RWPE1 (cell line): ENCODE measurements at places on chromosomes 4 and X.

DNA sequence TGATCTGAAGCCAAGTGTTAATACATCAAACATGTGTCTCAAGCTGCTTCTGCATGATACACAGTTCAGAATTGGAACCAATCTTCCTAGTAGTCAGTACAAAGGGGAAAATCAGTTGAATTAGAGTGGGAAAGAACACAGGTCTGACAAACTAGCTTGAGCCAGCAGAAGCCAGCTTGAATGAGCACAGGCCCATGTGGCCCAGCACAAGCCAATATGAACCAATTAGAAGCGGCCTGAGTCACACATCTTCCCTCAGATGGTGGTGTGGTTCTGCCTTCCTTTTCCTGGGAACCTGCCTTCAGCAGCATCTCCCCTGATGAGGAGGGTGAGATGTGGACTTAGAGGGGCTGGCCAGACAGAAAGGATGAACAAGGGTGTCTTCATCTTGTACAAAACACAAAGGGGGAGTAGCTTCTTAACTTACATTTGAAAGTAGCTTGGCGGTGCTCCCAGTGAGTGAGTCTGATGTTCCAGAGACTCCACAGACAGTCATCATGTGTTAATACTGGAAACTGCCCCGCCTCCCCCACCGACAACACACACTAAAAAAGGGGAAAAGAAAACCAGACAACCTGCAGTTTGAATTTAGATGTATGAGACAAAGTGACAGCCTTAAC, 72.0 kb downstream of the FRMPD4 start:
- DNase-seq, result peak; percentile 20

DNA sequence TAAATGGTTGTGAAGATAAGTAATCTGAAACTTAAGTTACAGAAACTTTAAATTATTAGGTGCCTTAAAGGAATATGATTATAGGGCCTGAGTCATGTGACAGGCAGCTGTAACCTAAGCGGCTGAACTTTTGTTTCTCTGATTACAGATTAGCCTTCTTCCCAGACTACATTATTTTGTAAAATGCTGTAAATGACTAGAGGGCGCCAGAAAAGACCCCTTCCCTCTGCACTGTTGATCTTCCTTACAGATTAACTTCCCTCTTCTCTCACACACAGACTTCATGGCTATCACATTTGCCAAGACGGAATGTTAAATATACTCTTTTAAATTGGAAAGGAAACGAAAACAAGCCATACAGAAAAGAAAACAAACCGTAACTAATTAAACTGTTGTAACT, 96.6 kb downstream of the EVC2 start:
- no peak for DNase-seq

GRCh38 chrX:346034-346813, 27.6 kb upstream of the GTPBP6 start:
- DNase-seq, result no peak

- DNase-seq, result no peak
Observed at GRCh38 chrX:154607370-154607769, 11.7 kb downstream of the CTAG1B start.

- DNase-seq, result no peak
Observed at GRCh38 chrX:153649178-153649914, 2.3 kb downstream of the DUSP9 start.

DNA sequence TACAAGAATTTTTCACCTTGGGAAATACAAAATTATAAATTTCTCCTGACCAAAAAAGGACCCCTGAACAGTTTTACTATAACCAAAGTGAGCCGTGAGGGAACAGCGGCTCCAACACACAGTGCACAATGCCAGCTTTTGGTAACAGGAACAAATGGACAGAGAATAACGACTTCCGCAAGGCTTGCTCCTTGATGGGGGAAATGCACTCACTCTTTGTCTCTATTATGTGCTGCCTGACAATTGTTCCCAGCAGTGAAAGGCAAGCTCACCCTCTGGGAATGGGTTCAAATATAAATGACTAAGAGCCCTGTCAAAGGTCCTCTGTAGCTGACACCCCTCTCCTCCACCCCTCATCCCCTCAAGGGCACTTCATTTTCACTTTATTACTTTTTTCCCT, 325.8 kb upstream of the GALNT7 start:
- no peak for DNase-seq

- DNase-seq, result no peak
Observed at GRCh38 chrX:121298499-121298898, 251.1 kb downstream of the GLUD2 start.

GRCh38 chrX:3320471-3321046, 25.9 kb downstream of the MXRA5 start:
- DNase-seq, result no peak

GRCh38 chr4:7701866-7702649, 237.6 kb downstream of the AFAP1 start:
- DNase-seq, result no peak

GRCh38 chr4:83490876-83491450, 6.1 kb upstream of the ABRAXAS1 start:
- peak; percentile 63 for DNase-seq

GRCh38 chr4:173537613-173538147, 7.7 kb upstream of the HAND2 start:
- DNase-seq, result no peak

DNA sequence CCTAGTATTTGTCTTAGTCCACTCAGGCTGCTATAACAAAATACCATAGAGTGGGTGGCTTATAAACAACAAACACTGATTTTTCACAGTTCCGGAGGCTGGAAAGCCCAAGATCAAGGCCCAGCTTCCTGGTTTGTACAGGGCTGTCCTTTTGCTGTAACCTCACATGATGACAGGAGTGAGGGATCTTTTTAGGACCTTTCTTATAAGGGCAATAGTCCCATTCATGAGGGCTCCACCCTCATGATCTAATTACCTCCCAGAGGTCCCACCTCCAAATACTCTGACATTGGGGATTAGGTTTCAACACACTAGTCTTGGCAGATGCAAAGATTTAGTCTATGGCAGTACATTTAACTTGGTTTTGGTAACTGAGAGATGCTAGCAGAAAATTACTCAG, 20.9 kb downstream of the GPAT3 start:
- DNase-seq, result no peak

DNA sequence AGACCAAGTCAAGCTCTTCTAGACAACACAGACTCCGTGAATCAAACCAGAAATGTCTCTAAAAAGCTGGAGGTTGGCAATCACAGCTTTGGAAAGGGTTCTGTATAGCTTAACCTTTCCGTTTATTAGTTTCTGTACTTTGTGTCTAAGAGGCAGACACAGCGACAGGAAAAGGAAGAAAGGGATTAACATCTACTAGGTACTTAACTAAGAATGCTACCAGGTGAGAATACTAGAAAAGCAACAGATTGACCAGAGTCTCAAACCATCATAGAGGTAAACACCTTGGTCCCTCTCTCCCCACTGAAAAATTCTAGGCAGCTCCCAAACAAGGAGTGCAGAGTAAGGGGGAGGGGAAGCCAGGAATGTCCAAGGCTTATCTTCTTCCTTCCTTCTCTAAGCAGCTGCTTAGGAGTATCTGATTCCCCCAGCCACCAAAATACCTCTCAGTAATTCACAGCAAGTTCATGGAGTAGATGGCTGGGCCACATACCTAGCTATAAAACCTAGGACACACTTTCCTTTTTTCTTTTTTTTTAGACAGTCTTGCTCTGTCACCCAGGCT, 80.8 kb downstream of the APBB2 start:
- DNase-seq, result no peak

DNA sequence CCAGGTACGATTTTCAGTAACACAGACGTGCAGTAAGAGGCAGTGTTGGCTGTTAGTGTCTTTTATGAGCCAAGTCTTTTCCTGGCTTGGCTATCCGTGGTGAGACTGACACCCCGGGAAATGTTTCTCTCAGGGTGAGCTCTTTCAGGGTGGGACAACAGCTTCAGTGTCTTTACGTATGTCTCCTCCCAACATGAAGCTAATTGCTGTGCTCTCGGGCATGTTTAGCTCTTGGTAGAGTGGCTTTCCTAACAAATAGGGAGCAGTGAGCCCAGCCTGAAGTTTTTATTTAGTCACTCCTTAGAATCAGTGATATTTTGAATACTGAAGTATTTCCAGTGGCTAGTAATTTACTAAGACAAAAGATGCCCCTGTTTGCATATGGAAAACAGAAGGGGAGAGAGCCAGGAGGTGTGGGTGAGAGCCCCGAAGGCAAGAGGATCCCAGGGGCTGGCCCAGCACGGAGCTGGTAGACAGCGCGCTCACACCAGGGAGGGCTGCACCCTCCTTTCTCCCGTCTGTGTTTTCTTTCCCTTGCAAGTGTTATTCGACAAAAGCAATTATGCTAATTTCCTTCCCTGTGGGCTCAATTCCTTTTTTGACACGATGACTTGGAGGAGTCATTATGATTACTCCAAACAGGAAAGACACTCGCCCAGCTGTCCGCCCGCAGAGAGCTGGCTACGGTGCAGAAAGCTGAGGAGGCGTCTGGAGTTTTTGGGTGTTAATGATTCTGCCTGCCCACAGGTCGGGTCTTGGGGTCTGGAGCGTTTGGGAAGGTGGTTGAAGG, 47.7 kb downstream of the PDGFRA start:
- no peak for DNase-seq

DNA sequence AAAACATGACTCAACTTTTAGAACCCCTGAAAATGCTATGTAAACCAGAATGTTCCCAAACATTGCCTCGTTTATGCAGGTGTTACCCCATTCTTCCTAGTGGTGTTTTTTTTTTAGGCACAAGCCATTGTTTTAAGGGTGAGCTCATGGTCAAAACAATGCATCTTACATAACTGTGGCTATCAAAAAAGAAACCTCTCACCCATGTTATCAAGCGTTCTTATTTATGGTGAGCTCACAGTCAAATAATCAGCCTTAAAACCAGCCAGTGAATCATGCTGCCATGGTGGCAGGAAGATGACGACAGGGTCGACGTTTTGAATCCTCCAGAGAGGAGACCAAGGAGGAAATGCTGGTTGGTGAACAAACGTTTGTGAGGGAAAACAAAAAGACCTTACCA, 195.2 kb downstream of the KDR start:
- DNase-seq, result no peak

DNA sequence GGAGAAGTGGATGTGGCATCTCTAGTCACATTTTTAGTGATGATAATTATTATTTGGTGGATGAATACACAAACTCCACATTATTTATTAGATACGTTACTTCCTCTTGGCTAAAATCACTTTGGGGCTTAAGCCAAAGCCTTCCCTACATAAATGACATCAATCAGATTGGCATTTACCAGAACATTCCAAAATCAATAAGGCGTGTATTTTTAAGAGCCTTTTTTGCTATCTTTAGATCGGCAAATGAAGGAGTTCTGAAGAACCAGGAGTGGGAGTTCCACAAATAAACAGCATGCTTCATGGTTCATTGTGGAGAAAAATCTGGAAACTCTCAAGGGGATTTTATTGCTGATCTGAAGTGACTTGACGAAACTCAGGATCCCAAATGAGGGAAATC, 89.7 kb downstream of the AMELX start:
- DNase-seq, result no peak

DNA sequence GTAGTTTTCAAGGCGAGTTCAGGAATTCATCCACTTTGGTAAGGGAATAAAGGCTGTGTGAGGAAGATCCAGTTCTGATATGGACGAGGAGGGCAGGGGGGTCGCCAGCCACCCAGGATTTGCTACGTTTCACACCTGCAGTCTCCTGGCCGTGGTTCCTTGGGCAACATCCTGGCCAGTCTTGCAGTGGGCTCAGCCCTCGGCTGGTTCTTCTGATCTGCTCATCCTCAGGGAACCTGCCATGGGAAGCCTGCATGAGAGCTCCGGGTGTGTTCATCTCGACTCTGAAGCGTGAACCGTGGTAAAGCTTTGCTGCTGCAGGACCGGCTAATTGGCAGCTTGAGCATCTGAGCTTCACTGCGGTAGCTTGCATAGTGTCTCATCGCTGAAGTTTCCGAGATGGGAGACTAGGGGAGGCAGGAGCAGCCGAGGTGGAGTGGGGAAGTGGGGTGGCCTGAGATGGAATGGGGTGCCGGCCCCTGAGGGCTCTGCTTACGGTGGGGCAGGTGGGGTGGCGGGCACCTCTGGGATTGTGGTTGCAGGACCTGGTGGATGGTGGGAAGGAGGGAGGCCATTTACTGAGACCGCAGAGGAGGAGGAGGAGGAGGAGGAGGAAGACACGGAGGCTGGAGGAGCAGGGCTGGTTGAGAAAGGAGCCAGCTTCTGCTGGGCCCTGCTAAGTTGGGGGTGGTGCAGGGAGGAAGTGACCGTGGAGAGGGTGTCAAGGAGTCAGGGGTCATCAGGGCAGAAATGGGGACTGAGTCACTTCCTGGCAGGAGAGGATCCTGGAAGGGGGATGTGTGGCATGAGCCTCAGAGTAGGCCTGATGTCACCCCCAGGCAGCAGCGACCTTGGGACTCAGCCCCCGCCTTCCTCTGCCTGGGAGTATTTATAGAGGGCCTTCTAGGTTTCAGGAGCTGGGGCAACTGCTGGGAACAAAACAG, 213.1 kb upstream of the PSAPL1 start:
- DNase-seq, result no peak
